Activated CD8-positive, alpha-beta memory T cell treated with anti-CD3 and anti-CD28 coated beads, Interleukin-2, amount 50 U/mL, for 4 hours (primary cell): ENCODE measurements at places on chromosomes 1 and 21.

- no peak for DNase-seq
These were observed 16.7 kb downstream of the LURAP1 start for GRCh38 chr1:46219551-46220520.

DNA sequence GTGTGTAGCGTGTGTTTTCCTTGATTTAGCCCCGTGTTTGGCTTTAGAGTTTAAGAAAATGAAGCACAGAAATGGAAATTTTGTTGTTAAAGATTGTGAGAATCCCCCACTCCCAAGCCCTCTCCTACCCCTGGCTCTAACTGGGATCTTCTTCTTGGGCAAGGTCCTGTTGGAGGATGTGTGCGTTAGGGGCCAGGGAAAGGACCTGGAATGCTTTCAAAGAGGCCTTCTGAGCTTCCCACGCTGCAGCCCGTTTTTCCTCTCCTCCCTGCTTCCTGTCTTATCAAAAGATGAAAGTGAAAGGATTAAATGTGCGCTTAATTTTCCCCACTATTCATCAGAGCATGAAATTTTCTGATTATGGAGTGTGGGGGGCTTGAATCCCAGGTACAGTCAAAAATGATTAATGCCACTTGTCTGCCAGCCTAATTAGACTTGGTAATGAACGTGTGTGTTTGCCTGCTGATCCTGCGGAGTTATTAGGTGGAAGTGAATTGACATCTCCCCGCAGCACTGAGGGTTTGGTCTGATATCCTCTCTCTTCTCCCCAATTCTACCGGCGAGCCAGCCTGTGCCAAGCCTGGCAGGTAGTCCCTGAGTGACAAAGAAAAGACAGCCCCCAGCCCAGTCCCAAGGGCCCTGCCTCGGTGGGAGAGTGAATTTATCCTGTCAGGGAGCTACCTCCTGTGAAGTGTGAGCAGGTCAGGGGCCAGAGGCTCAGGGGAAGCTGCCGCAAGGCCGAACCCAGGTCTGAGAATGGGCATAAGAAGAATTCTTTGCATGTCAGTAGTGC, 4.9 kb downstream of the RASSF5 start:
- no peak for DNase-seq

DNA sequence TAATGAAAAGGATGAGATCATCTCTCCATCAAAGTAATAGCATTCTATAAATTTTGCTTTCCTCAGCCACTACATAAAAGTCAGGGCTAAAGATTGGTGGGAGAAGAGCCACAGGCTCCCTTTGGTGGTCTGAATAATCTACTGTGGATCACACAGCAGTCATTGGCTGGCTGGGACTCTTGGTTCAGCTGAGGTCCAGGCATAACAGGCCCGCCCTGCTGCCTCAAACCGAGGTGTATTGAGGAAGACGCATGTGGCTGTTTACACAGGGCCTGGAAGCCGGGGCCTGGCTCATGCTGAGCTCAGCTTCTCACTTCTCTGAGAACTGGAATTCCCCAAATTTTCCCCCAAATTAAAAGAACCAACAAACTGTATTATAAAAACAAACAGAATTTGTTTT, 139.2 kb downstream of the PTPRC start:
- DNase-seq: no peak

GRCh38 chr1:8476006-8476405, 158.1 kb downstream of the SLC45A1 start:
- DNase-seq: no peak

DNA sequence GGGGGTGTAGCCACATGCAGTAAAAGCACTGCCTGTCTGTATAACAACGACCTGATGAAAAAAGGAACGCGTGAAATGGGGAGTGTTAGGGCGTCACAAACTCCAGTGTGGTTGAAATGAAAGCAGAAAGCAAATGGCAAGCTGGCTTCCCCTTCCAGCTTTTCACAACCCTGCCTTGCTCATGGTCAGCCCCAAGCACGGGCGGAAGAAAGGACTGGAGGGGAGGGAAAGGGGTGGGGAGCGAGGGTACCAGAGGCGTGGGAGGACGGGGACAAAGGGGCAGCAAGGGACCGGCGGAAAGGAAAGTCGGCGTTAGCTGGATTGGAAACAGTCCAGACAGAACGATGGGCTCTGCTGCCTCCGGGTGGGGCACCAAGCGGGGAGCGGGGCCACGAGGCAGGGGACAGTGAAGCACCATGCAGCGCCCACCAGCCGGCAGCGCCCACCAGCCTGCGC, 9.6 kb downstream of the VPS26C start:
- DNase-seq: no peak

DNA sequence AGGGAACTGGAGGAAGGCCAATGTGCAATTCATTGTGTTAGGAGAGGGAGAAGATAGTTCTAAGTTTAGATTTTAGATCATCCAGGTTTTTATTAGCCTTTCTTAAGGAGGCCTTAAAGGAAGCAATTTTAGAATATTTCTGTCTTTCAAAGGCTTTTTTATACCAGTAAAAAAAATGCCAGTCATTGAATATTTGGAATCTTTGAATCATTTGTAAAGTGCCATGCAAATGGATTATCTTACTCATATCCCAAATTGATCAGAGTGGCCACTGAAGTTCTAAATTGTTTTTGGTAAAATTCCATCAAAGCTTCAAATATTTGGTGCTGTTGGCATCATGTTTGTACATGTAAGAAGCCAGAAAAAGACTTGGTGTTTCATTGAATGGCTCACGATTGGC, 244.8 kb downstream of the RPS6KC1 start:
- DNase-seq: no peak

GRCh38 chr1:198892065-198892464, 253.2 kb downstream of the PTPRC start:
- DNase-seq: no peak

DNA sequence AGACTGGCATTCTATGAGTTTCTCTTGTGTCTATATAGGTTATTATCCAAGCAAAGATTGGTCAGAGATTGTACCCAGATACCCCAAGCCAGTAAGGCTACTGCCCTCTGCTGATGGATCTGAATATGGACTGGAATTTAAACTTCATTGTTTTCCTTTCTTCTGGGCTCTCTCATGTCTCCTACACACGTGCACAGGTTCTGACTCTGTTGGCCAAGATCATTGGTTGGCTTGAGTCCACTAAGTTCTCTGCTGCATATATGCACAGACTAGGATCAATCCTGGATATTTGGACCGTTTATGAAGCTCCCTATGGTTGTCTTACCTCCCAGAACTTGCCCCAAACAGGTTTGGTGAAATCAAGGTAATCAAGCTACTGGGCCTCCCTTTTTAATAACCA, 69.7 kb downstream of the CC2D1B start:
- no peak for DNase-seq

- DNase-seq: no peak
These were observed 86.0 kb downstream of the EVI5 start for GRCh38 chr1:92698932-92699331.

DNA sequence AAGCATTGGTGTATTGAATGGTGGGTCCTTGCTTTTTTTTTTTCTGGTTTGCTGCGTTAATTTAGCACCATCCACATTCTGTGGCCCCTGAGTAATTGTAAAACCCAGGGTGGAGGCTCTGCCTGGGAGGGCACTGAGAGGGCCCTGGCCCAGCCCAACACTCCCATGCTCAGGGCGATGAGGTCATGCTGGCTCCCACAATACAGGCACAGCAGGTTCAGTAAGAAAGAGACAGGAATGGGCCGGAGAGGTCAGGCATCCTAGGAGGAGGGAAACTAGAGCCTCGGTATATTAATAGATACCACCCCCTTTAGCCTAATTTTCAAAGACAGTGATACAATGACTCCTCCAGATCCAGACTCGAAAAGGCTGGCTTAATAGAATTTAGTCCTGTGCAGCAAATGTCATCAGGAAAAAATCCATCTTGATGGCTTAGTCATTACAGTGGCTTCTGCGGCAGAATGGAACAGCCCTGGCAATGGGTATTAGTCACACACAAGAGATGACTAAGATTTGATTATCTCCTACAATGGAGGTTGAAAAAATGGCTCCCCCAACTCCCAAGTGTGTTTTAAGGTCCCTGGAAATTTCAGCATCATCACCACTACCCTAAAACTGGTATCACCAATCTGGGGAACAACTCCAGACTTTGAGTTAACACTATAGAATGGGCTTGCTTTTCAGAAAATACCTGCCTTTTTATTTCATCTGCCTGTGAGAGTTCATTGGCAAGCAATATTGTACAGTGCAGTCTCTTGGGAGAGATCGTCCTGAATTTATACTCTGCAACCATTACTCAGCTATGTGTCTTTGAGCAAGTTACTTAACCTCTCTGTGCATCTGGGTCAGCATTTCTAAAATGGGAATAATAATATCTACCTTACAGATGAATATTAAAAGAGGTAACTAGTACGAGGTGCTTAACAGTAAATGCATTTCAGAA, 43.9 kb upstream of the LYST start:
- DNase-seq: no peak

GRCh38 chr1:6126028-6126427, 54.1 kb downstream of the CHD5 start:
- no peak for DNase-seq

- no peak for DNase-seq
These were observed 190.0 kb upstream of the SAMSN1 start for GRCh38 chr21:14736162-14736561.

- DNase-seq: no peak
These were observed 19.4 kb downstream of the NADK start for GRCh38 chr1:1758692-1759455.

DNA sequence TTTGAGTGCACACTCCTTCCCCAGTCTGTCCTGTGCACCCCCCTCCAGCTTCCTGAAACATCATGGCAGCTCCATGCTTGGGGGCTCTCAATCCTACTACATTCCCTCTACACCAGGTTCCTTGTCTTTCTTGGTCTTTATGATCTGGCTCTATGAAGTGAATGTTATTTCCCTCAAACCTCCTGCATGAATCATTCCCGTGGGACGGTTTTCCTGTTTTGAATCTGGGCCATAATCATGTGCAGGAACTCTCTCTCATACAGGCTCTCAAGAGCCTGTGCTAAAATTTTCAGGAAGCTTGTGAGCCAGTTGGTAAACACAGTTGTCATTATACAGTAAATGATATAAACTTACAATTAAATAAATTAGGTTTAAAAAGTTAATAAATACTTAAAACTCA, 89.8 kb upstream of the KCNE2 start:
- DNase-seq: no peak

GRCh38 chr1:46485564-46486431, 3.8 kb upstream of the DMBX1 start:
- no peak for DNase-seq

- DNase-seq: no peak
These were observed 38.5 kb downstream of the EPHA2 start for GRCh38 chr1:16117369-16117768.

- DNase-seq: no peak
These were observed 197.8 kb upstream of the USP25 start for GRCh38 chr21:15531986-15532385.

DNA sequence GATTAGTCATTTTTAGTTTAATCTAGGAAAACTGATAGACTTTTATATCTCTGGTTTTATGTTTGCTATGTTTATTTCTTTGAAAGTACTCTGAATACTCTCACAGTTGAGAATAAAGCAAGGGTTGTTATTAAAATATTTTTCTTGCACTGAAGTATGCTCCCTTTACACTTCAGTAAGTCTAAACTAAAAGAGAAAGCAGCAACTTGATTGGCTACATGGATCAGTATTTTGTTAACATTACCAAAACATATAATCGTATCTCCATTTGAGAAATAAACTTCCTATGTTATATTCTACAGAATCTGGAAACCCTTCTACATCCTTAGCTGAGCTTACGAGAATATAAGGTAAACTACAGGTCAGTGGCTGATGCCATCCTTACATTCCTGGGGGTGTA, 149.5 kb upstream of the HP1BP3 start:
- DNase-seq: no peak

- no peak for DNase-seq
These were observed 58.7 kb downstream of the ALG14 start for GRCh38 chr1:95013950-95014574.

DNA sequence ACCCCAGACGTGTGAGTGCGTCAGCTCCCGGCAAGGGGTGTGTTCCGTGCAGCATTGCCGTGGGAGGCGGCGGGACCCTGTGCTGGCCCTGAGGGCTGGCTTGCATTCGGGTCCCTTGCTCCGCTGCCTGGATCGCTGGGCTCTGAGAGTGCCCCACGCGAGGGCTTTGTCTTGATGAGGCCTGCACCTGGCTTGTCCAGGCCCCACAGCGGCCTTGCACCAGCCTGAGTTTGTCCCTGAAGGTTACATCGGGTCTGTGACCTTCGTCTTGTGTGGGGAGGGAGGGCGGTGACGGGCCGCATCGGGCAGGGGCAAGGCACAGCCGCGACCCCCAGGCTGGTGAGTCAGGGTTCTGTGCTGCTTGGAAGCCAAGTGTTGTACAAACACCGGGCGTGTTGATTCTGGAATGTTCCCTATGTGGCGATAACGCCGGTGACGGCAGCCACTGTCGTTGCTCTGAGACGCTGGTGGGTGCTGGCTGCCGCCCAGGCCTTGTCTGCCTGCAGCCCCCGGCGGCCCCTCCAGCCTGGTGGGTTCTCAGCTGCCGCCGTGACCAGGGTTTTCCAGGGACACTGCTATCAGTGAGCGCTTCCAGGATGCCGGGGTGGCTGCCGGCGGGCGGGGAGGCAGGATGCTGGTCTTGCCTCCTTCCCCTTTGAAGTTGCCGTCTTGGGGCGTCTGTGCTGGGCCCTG, 42.9 kb downstream of the SLX9 start:
- DNase-seq: no peak

DNA sequence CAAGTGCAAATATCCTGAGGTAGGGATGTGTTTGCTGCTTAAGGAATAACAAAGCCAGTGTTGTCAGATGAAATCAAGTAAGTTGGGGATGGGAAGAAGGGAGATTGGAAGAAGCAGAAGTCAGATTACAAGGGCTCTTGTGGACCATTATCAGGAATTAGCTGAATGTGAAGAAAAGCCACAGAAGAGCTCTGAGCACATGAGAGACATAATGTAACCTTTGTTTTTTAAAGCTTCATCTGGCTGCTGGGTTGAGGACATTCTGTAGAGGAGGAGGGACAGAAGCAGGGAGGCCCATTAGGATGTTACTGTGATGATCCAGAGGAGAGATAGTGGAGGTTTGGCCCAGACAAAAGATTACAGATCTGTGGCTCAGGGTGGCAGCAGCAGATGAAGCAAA, 111.7 kb downstream of the DUSP10 start:
- DNase-seq: no peak

DNA sequence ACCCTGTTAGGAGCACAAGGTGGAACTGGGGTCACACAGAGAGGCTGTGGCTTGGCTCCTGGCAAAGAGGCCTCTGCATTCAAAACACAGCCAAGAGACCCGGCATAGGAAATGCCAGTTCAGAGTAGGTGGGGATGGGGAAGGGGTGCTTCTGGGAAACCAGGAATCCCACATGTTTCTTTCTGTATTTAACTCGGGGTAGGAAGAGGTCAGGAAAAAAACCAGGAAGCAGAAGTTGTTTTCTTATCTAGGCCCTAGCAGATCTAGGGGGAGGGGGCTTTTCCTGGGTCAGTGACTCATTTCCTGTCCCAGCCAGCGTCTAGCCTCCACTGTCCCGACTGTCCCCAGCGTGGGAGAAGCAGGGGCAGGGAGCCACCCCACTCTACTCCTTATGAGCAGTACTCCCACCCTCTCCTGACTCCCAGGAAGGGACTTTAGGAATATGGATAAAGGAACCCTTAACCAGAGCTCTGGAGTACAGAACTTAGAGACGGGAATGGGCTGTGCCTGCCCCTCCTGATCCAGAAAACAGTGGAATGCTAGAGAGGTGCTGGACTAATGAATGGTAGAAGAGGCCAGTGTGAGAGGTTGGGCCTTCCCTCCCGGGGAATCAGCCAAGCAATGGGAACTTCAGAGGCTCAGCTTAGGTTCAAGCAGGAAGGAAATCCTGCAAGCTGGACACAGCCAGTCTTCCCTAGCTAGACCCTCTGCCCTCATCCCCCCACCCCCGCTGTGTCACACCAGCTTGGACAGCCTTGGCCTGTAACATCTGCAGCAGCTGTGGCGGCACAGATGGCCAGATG, 5.7 kb downstream of the FHL3 start:
- no peak for DNase-seq
